Umbilical cord (tissue), 2 donors: ENCODE measurements at places on chromosomes 4 and X. TPM values are rescaled to one million over a fixed set of nuclear protein-coding genes. Genes with fewer than 3 reads are reported as not detected.

The ASB12 gene
- total RNA-seq: 1.9 TPM

The ZNF157 gene
- 0.96 TPM for total RNA-seq

DNA sequence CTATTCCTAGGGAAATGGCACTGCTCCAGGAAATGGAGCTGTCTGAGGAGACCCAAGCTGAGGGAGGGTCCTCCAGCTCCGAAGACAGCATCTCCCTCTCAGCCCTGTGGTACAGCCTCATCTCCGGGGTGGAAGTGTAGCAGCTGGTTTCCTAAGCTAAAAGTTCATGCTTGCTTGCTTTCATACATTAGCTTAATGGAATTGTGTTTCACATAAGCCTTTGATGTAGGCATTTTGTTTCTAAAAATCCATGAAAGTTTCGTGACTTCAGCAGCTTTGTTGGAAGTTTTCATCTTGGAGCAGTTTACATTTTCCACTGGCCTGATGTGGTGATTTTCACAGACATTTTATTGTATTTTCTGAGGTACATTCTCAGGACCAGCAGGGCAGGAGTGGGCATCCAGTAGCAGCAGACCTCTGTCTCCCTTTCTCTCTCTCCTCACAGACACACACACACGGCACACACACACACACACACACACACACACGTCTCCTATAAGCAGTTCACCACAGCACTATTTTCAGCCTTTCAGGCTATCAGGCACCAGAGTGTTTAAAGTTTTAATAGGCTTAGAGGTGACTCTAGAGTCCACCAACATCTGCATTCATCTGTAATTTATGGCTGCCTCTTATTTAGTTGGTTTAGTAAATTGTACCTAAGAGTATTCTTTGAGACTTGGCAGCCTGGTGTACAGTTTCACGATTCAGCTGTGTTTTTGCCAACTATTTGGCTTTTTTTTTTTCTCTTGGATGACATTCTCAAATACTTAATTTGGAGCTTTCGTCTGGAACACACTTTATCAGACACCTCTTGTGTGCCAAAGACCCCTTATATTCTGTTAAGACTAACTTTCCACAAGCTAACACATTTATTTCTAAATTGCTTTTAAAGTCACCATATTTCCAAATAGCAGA is 225.8 kb upstream of the SFRP2 start:
- peak; percentile 54 for DNase-seq

GRCh38 chr4:95417531-95417930 is 131.2 kb downstream of the UNC5C start:
- no peak for DNase-seq

GRCh38 chr4:89894649-89895550 is at the start of gene MMRN1:
TSS of gene MMRN1 (plus strand) at chr4:89894854. CDS start at chr4:89894972, 118 bp downstream.
- peak; percentile 31 for DNase-seq

- DNase-seq: no peak
Observed at GRCh38 chr4:133156096-133156495, 7.0 kb downstream of the PCDH10 start.

DNA sequence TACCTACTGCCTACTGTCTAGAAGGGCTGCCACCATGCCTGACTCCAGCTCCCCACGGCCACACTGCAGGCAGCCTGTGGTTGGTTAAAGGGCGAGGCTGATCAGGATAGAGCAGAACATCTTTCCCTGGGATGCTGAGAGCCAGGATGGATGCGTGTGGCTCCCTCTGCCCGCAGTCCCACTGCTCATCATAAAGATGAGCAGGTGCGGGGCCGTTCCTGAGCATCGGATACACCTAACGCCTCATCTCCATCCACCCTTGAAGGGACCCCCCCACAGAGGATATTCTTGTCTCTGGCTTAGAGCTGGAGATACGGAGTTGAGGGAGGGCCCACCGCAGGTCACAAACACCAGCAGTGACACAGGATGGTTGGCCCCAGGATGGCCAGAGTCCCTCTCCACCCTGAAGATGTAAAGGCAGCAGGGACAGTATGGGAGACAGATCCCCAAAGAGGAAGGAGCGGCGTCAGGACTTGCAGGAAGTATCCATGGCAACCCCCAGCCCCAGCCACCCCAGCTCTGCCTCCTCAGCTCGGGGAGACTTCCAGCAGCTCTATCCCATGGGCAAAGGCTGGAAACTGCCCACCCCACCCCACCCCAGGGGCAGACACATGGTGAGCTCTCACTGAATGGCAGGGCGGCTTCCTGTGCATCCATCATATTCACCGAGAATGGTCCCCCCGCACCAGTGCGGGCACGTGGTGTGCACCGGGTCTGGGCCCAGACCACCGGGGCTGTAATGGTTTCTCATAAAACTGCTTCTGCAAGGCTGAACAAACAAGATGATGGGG is 19.3 kb downstream of the PPP2R2C start:
- no peak for DNase-seq

The SPRY1 gene
- total RNA-seq: 28.2 TPM

The AKAP14 gene
- total RNA-seq: not detected

GRCh38 chr4:243426-243825 is 61.8 kb downstream of the ZNF732 start:
- DNase-seq: no peak

DNA sequence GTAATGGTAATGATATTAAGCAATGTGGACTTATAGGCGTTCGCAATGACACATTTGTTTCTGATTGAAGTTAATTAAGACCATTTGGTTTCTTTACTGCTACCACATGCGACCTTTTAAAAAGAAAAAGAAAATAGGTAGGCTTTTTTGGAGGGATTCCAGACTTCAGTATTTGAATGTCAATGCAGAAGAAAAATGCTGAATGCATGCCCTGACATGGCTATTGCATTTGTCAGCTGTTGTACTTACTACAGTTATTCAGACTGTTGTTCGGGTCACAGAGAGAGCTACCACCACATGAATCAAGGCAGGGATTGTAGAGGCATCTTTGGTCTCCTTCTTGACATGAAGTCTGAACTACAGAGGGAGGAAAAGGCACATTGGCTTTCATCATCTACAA is 163.7 kb downstream of the CORIN start:
- peak; percentile 25 for DNase-seq

- DNase-seq: no peak
Observed at GRCh38 chr4:38192516-38192915, 232.3 kb downstream of the PTTG2 start.

DNA sequence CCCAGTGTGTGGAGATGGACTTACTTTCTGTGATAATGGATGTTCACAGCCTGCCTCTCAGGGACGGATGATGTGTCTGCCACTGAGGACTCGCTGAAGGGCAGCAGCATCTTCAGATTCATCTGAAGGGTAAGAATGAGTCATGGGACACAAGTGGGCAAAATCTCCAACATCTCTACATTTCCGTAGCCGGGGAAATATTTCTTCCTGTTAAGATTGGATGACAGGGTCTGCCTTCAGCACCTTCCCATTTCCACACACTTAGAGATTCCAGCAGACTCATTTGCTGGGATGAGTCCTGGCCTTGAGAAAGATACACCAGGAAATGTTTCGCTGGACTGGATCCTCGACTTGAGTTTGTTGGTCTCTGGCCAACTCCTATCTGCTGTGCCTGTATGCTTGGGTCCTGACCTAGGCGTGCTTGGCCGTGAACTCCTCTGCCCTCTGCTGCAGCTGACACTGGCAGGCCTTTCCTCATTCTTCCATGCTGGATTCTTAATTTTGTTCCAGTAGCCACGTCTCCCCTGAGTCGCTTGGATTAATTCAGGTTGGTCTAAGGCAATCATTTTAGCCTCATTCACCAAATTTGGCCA is 46.5 kb upstream of the SOD3 start:
- DNase-seq: no peak

- DNase-seq: no peak
Observed at GRCh38 chr4:139575072-139575471, 19.1 kb upstream of the SETD7 start.

GRCh38 chrX:143661286-143661685 is 25.4 kb upstream of the SLITRK4 start:
- no peak for DNase-seq

GRCh38 chr4:121353213-121353612 is 27.6 kb downstream of the QRFPR start:
- DNase-seq: no peak

The PDLIM3 gene
- 361 TPM for total RNA-seq

The VCX2 gene
- total RNA-seq: not detected

The MAGEC2 gene
- total RNA-seq: 0.48 TPM

- DNase-seq: no peak
Observed at GRCh38 chrX:10107483-10107882, 49.3 kb upstream of the CLCN4 start.

DNA sequence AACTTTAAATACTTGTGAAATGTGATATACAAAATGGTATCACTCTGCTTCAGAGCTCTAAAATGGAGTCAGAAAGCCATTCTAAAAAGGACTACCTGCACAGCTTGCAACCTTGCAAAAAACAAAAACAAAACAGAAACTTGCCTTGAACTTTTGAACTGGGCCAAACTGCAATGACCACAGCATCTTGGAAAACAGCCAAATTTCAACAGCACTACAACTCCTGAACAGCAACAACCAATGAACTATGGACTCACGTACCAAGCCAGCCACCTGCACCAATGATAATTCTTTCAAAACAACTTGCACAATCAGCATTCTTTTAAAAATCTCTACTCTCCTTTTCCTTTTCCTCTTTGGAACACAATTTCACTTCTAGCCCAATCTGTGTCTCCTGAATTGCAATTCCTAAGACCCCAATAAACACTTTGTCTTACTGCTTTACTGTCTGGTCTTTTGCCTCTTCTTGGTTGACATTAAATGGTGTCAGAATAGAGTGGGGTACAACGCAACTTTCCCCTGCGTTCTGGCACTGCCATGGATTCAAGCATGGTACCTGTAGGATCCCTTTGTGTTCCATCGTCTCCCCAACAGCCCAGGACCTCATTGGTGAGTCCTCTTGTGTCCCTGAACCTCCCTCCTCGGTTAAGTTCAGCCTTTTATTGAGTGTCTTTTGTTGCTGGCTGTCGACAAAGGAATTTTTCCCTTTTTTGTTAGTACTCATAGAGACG is 35.7 kb upstream of the FMR1 start:
- DNase-seq: no peak

DNA sequence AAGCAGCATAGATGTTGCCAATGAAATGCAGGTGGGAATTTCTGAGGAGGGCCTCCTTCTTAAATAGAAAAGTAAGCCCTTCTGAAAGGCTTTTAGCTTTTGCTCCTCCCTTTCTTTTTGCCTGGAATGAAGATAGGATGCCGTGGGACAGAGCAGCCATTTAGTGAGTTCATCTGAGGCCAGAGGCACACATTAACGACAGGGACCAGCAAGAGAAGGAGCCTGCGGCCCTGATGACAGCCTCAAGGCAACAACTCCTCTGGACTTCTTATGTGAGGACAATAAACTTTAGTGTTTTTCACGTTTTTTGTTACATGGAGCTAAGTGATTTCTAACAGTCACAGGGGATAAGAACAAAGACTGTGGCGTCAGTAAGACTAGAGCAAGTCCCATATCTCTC is 1.1 kb upstream of the BDH2 start:
- DNase-seq: no peak

The CCKAR gene
- total RNA-seq: not detected

The KIAA1210 gene
- total RNA-seq: 0.24 TPM

GRCh38 chr4:111800551-111800950 is 344.7 kb upstream of the FAM241A start:
- DNase-seq: no peak

DNA sequence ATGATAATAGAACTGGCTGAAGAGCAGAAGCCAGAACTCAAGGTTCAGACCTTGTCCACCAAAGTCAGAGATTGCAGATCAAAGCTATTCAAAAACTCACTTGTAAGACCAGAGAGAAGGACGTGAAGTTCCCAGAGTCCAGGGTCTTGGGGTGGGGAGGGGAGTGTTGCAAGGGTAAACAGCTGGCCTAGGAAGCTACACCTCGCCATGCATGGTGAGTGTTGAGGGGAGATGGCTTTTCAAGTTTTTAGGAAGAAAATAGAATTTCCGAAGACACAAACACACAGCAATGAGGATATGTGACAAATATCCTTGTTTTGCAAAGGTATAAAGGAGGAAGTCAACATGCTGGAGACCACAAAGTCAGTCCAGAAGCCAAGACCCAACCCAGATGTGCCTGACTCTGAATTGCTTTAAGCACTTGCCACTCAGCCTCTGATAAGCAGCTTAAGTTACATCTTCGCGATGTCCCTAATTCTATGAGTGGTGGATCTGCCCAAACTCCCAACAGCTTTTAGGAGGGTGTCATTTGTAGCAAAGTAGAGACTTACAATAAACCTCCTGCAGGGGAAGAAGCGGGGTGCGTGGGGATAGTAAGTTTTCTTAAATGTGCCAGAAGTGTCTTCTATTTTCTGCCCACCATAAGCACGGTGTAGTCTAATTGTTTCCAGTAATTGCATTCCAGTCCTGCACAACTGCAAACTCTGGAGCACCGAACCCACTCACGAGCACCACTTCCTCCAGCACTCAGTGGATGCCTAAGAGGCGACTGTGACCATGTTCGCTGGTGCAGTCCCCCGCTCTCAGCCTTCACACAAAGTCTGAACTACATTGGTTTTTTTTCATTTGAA is 26.5 kb downstream of the HAND2 start:
- no peak for DNase-seq

The TRIM75 gene
- 1.2 TPM for total RNA-seq

DNA sequence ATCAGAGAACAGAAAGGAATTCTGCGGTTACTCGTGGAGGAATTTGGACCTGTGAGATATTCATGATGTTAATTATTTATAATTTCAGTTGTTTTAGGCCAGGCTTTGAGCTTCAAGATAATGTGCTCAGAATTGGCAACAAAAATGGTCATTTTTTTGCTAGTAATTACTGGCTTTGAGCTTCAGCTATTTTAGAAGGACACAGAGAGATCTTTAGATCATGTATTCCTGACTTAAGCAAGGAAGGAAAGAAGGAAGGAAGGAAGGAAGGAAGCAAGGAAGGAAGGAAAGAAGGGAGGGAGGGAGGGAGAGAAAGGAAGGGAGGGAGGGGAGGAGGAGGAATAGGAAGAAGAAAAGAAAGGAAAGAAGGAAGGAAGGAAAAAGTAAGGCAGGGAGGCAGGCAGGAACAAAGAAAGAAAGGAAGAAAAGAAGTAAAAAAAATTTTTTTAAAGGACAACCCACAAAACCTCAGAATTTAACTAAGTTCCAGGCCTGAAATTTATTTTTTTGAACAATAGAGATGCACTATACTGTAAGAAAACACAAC is 277.9 kb upstream of the KLF3 start:
- DNase-seq: no peak

The CITED1 gene
- total RNA-seq: not detected

- DNase-seq: no peak
Observed at GRCh38 chr4:54992266-54992665, 133.1 kb downstream of the KDR start.
